ENCODE measurements at places on chromosomes 5 and 9. TPM values are rescaled to one million over a fixed set of nuclear protein-coding genes. Genes with fewer than 3 reads are reported as not detected.

DNA sequence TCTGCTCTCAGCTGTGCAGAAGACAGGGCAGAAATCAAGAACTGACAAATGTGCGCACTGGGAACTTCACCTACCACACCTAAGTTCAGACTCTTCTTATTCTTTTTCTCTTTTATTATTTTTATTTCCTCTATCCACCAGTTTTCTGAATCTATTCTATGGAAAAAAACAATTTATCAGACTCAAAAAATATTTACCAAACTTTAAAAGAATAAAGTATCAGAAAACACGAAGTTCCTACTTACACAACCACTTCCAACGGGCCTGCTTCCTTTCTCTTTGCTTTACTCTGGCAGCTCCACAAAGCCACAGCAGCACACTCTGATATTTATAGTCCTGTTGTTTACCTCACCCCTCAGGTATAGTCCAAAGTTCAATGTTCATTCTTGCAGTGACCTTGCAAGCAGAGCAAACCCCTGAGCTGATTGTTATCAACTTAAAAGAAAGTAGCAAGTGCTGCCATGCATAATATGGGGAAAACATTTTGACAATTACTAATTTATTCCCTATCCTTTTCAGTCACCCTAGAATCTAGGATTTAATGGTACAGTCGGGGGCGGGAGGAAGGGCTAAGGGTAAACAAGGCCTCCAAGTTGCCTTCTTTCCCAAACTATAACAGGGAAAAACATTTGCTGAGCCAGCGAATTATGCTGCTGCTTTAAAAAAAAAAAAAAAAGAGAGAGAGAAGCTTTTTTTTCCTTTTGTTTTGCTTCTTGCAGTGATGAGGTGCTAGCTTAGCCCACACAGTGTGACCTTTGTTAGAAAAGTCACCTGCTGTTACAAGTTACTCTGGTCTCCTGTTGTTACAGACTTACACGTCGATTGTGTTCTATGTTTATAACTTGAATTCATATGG is at the start of gene SELENOP:
SELENOP (minus strand) TSS at position 302 of the 856 bp plus-strand sequence. CDS start 3,539 bp downstream, outside the sequence.
- no peak within 1 kb of the TSS for H3K27ac ChIP-seq
- H3K27me3 ChIP-seq = no peaks in the 10 kb centered on the region
- H3K4me1 ChIP-seq = peaks cover 6% of the 10 kb centered on the region
- DNase-seq = no peak
- H3K36me3 ChIP-seq = no peaks in the 10 kb centered on the region

- H3K27me3 ChIP-seq = peaks cover 4% of the 10 kb centered on the region
- peak; percentile 67 for DNase-seq
- H3K27ac ChIP-seq = peak within 1 kb of the TSS; percentile 39
- H3K4me1 ChIP-seq = peaks cover 24% of the 10 kb centered on the region
- peak within 1 kb of the TSS; percentile 76 for H3K4me3 ChIP-seq
- H3K36me3 ChIP-seq = no peaks in the 10 kb centered on the region
Observed at GRCh38 chr9:21802418-21803000, at the start of gene MTAP. Gene MTAP, plus strand, starts transcription at chr9:21802636. Its CDS starts 113 bp downstream, at chr9:21802749.

DNA sequence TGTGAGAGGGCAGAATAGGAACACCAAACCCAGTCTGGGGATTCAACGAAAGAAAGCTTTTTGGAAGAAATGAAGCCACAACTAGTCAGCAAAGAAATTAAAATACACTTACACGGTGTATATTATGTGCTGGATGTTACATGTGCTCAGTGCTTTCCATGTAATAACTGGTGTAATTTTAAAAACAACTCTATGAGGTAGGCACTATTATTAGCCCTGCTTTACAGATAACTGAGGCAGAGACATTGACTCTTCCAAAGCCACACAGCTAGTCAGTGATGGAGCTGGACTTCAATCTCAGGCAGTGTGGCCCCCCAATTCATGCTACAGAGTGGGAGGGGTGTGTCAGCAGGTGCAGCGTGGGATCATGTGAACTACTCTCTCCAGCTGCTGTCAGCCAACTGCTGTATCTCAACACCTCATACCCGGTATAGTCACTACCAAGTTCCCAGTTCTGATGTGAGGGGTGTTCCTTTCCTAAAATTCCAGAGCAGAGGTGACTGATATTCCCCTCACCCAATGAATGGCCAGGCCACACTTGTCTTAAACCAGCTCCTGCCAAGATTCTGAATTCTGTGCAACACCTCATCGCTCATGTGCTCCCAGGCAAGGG is 33.8 kb upstream of the TJP2 start:
- H3K36me3 ChIP-seq = no peaks in the 10 kb centered on the region
- no peaks in the 10 kb centered on the region for H3K4me1 ChIP-seq
- no peak overlapping the region for H3K27ac ChIP-seq
- H3K4me3 ChIP-seq = no peak overlapping the region
- no peak for DNase-seq
- no peaks in the 10 kb centered on the region for H3K27me3 ChIP-seq

DNA sequence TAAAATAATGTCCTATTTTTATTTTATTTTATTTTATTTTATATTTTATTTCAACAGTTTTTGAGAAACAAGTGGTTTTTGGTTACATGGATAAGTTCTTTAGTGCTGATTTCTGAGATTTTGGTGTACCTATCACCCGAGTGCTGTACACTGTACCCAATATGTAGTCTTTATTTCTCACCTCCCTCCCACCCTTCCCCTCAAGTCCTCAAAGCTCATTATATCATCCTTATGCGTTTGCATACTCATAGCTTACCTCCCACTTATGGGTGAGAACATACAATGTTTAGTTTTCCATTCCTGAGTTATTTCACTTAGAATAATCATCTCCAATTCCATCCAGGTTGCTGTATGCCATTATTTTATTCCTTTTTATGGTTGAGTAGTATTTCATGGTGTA is 63.5 kb downstream of the ARRDC3 start:
- no peak overlapping the region for H3K4me3 ChIP-seq
- DNase-seq = no peak
- H3K36me3 ChIP-seq = no peaks in the 10 kb centered on the region
- no peaks in the 10 kb centered on the region for H3K27me3 ChIP-seq

GRCh38 chr5:180611140-180611850 is 20.0 kb upstream of the SCGB3A1 start:
- no peak for DNase-seq
- no peaks in the 10 kb centered on the region for H3K36me3 ChIP-seq
- H3K27me3 ChIP-seq = no peaks in the 10 kb centered on the region
- no peak overlapping the region for H3K27ac ChIP-seq

- H3K27ac ChIP-seq = no peak overlapping the region
- H3K4me3 ChIP-seq = no peak overlapping the region
- peaks cover 19% of the 10 kb centered on the region for H3K4me1 ChIP-seq
- H3K27me3 ChIP-seq = no peaks in the 10 kb centered on the region
- DNase-seq = no peak
- H3K36me3 ChIP-seq = peaks cover 2% of the 10 kb centered on the region
Observed at GRCh38 chr5:143108498-143109128, 294.9 kb downstream of the NR3C1 start.

DNA sequence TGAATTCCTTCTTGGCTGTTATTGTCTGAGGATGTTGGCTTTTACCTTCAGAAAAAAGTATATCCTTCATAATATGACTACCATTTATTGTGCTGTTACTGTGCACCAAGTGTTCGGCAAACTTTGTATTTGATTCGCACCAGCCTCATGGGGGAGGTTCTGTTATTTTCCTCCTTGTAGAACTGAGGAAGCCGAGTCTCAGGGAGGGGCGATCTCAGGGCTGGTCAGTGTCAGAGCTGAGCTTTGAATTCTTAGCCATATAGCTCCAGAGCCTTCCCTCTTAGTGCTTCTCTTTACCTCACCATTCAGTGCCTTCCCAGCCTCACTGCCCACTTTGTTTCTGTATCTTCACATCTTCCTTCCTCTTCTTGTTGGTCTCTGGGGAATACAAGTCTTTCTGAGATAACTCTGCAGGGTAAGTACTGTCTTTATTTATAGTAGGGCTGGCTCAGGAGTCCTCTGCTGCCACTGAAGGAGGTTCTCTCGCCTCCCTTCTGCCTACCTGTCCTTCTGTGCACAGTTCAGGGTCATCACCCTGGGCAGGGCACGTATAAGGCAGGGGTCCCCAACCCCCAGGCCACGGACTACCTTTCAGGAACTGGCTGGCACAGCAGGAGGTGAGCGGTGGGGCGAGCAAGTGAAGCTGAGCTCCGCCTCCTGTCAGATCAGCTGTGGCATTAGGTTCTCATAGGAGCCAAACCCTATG is 48.4 kb downstream of the GALNT10 start:
- no peak for DNase-seq
- no peaks in the 10 kb centered on the region for H3K36me3 ChIP-seq
- no peaks in the 10 kb centered on the region for H3K27me3 ChIP-seq
- peaks cover 2% of the 10 kb centered on the region for H3K4me1 ChIP-seq
- H3K4me3 ChIP-seq = no peak overlapping the region

GRCh38 chr5:141488591-141489561 is at the start of gene PCDHGC5:
Gene PCDHGC5, plus strand, starts transcription at chr5:141489081. Its CDS starts 160 bp downstream, at chr5:141489241.
- peaks cover 13% of the 10 kb centered on the region for H3K4me1 ChIP-seq
- no peaks in the 10 kb centered on the region for H3K36me3 ChIP-seq
- DNase-seq = no peak
- H3K27me3 ChIP-seq = peaks cover 98% of the 10 kb centered on the region
- H3K27ac ChIP-seq = no peak within 1 kb of the TSS

DNA sequence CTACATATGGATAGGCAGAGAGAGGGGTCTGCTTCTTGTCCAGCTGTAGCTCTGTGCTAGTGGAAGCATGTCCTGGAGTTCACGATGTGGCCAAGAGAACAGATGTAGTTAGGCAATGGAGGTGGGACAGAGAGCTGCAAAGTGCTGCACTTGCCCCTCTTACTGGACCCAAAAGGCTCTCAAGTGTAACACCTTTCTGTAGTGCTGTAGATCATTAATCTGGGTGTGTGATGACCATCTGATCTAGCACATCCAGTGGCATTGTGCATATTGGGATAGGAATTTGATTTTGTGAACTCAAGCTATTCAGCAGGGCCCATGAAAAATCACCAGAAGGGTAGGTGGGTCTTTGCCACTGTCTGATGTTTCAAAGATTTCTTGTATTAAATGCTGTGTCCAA is 151.4 kb downstream of the KDM4C start:
- no peaks in the 10 kb centered on the region for H3K27me3 ChIP-seq
- H3K4me1 ChIP-seq = peaks cover 13% of the 10 kb centered on the region
- DNase-seq = no peak

DNA sequence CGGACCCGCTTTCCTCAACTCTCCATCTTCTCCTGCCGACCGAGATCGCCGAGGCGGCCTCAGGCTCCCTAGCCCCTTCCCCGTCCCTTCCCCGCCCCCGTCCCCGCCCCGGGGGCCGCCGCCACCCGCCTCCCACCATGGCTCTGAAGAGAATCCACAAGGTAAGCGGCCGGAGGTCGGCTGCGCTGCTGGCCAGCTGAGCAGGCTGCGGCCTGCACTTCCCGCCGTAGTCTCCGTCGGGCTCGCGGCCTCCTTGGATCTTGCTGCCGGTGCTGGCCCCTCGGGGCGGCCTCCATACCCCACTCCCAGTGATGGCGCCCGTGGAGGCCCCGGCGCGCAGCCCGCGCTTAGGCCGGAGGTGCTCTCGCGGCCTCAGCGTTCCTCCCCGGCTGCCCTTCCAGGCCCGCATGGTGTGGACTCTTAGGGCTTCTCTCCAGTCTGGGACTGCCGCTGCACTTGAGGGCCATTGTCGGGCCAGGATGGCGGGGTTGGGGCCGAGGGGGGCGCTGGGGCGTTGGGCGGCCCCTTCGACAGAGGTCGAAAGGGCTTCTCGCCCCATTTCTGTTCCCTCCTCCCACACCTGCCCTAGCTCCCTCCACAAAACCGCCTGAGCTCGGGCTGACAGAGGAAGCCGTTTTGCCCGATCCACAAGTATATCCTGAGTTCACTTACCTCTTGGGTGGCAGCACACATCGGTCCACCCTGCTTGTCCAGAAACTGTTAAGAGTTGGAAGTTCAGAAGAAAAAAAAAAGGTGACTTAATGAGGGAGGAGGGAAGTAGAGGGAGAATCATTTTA is 714 bp downstream of the UBE2D2 start:
- peak; percentile 29 for DNase-seq
- no peaks in the 10 kb centered on the region for H3K27me3 ChIP-seq
- peaks cover 58% of the 10 kb centered on the region for H3K4me1 ChIP-seq
- H3K4me3 ChIP-seq = peak overlapping the region; percentile 77

The SPINK6 gene
- not detected for polyA plus RNA-seq

The COL5A1 gene
- 0.01 TPM for polyA plus RNA-seq

The CCDC171 gene
- polyA plus RNA-seq = 0.10 TPM

The HMCN2 gene
- not detected for polyA plus RNA-seq
